Effector CD8-positive, alpha-beta T cell (primary cell): ENCODE measurements at places on chromosomes 1 and 21.

GRCh38 chr21:41359286-41359685 is 2.5 kb upstream of the MX2 start:
- DNase-seq: no peak

- DNase-seq: peak; percentile 39
Measured at GRCh38 chr1:17335821-17336710, 28.1 kb downstream of the PADI4 start.

GRCh38 chr1:25796811-25797458 is 3.1 kb upstream of the SELENON start:
- DNase-seq: peak; percentile 84

- DNase-seq: no peak
Measured at GRCh38 chr1:26237230-26237966, 3.4 kb downstream of the CEP85 start.

DNA sequence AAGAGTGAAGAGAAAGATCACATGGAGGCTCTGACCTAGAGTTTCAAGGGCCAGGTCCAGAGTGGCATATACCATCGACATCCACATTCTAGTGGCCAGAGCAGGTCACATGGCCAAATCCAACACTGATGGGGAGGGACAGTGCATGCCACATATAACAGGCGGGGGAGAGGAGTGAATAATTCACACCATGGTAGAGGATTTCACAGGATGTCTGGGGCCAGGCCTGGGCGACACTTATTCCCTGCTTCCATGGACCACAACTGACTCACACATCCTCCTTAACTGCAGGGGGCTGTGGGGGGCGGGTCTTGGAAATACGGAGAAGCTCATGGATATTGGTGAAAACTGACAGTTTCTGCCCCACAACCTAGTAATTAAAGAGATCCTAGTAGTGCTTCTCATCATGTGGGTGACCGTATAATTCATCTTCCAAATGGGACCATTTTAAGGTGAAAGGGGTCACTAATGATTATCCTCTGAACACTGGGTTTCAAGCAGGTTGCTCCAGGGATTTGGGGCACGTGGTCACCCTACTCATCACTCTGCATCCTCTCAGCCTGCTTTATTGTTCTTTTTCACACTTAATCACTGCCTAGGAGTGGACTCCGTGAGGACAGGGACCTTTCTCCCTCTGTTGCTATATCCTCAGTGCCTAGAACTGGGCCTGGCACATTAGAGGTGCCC is 44.0 kb downstream of the IGSF21 start:
- no peak for DNase-seq

- no peak for DNase-seq
Measured at GRCh38 chr1:82578086-82578726, 777.5 kb downstream of the ADGRL2 start.

GRCh38 chr1:81574408-81574807 is 226.3 kb upstream of the ADGRL2 start:
- DNase-seq: no peak

- no peak for DNase-seq
Measured at GRCh38 chr1:248599396-248599795, 1.9 kb upstream of the OR2T10 start.

- peak; percentile 82 for DNase-seq
Measured at GRCh38 chr1:181142096-181142958, 53.8 kb downstream of the IER5 start.

GRCh38 chr21:25614441-25614840 is 7.2 kb upstream of the MRPL39 start:
- DNase-seq: no peak

DNA sequence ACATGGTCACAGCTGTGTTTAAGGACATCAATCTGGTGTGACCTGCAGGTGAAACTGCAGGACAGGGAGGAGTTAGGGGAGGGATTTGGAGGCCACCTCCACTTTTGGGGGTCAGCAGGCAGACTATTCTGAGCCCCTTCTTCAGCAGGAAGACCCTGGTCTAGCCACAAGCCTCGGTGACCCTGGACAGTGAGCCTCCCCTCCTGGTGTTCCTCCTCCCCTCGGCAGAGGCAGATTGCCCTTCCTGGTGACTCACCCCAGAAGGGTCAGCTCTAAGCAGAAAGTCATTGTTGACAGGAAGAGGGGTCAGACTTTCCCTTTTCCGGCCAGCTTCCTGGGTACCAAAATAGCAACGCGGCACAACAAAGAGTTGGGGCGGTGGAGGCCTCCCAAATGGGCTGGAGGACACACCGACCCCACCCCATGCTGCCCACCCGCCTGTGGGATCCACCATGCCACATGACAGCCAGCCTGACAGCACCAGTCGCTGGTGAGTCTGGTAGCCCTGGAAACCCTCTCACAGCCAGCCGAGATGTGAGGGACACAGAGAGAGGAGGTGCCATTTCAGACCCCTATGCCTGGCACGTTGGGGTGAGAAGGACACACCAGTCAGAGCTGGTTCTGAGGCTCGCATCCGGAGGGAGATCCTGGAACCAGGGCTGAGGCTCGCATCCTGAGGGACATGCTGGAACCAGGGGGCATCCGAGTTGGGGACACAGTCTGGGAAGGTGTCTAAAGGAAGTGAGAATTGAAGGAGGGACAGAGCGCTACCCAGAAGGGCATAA is 14.7 kb upstream of the CSF1 start:
- no peak for DNase-seq

DNA sequence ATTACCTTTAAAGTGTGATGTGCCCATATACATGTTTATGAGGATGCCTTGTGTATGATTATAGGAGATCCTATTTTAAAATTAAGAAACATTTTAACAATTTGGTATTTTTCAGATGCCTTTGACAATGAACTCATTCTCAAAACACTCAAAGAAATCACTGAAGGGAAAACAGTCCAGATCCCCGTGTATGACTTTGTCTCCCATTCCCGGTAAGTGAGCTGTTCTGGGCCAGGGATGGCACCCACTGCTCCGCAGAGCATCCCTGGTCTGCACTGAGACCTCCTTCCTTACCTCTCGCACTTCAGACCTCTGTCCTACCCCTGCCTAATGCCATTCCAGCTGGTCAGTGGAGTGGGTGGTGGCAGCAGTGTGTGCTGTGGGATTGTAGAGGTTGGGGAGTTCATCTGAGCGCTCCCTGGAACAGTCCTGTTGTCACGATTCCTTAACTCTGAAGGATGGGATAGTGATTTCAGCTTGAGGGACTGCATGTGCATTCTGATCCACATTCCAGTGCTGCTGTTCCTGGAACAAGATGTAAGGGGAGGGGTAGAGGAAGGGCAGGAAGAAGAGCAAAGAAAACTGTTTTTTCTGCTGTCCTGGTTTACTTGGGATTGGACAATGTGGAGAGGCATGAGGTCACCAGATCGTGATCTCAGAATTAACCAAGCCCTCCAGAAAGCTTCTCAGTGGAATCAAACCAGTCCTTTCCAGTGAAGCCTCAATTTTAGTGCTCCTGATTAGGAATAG is 63.9 kb downstream of the UCK2 start:
- DNase-seq: no peak

- DNase-seq: no peak
Measured at GRCh38 chr1:16015960-16016901, 1.6 kb downstream of the HSPB7 start.

GRCh38 chr1:115556236-115556635 is 85.5 kb upstream of the VANGL1 start:
- DNase-seq: no peak

GRCh38 chr1:167065471-167065870 is 24.7 kb downstream of the GPA33 start:
- DNase-seq: no peak

DNA sequence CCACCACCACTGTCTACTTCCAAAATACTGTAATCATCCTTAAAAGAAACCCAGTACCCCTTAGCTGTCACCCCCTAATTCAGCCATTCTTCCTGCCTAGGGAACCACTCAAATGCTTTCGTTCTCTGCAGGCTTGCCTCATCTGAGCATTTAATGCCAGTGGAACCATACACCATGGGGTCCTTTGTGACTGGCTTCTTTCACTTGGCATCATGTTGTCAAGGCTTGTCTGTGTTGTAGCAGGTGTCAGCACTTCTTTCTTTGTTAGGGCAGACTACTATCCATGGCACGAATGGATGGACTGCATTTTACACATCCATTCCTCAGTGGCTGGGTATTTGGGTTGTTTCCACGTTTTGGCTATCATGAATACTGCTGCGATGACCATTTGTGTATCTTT is 28.5 kb downstream of the SH3BGR start:
- no peak for DNase-seq

GRCh38 chr1:185926588-185926987 is 192.4 kb downstream of the HMCN1 start:
- no peak for DNase-seq

GRCh38 chr1:218430822-218431221 is 85.7 kb downstream of the TGFB2 start:
- DNase-seq: no peak

- DNase-seq: no peak
Measured at GRCh38 chr1:176058686-176059085, 148.4 kb downstream of the COP1 start.

- DNase-seq: no peak
Measured at GRCh38 chr1:65235867-65236805, 73.2 kb upstream of the DNAJC6 start.

DNA sequence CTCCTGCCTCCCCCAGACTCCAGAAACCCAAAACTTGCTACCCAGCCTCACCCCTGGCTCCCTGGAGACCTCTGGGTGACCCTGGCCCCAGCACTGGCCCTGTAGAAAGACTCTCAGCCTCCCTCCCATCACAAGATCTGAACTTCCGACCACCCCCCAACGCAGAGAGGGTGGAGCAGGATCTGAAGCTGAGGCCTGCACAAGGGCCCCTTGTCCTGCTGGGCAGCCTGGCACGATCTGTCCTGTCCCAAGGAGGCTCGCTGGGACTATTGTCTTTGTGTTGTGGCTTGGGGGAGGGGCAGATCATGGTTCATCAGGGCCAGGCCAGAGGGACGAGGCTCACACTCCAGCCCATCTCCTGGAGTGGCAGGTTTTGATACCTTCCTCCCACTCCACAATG is 20.0 kb downstream of the PHLDA3 start:
- DNase-seq: no peak

GRCh38 chr1:51327386-51327785 is 3.0 kb downstream of the TTC39A start:
- DNase-seq: no peak

- no peak for DNase-seq
Measured at GRCh38 chr1:154779551-154780189, 90.4 kb downstream of the KCNN3 start.

GRCh38 chr1:19179597-19180264 is 30.3 kb downstream of the UBR4 start:
- DNase-seq: no peak

DNA sequence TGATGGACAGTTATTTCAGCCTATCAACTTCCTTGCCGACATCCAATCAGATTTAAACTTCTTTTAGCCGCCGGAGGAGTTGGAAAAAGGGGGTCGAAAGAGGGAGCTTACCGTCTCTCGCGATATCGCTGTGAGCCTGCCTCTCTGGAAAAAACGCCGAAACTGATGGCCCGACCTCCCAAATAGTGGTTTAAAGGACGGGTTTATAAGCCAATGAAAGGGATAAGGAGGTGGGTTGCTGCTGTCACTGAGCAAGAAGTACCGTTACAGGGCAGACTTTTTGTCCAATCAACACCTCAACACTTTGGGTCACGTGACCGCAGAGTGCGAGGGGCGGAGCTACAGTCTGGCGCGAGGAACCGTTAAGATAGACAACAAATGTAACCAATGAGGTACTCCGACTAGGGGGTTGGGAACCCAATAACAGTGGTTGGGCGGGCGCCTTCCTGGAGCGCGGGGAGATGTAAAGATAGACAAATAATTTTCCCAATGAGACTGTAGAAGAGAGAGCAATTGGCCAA is at the start of gene RBM15:
TSS of gene RBM15 (plus strand) at position 492 of the 521 bp plus-strand sequence. CDS start at position 521, 29 bp downstream.
- peak; percentile 96 for DNase-seq

- no peak for DNase-seq
Measured at GRCh38 chr1:89516055-89516454, 8.6 kb upstream of the LRRC8B start.

- DNase-seq: no peak
Measured at GRCh38 chr1:26838474-26839338, 12.2 kb downstream of the ZDHHC18 start.

DNA sequence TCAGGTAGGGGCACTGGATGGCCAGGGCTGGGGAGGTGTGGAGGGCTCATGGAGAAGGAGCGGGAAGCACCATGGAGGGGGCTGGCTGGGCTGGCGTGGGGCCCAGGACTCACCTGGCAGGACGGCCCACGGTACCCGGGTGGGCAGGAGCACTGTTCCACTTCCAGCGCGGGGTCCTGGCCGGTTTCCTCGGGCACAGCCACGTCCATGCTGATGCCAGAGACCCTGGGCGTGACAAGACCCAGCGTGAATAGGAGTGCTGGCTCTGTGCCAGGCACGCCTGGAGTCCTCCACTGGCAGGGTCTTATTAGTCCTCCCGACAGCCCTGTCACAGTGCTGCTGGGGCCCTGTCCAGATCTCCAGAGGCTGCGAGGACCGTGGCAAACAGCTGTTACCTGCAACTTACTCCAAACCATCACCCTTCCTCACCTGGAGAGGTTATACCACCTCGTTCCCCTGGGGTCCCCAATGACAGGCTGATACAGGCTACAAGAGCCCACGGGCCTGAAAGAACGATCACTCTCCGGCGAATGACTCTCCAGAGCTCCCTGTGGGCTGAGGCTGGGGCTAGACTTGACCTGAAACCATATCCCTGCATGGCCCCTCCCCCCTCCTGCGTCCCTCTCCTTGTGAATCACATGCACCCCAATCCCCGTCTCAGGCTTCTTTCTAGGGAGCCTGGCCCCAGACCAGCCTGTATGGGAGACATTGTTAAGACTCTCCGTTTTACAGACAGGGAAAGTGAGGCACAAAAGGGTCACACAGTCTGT is 62.1 kb downstream of the HSPG2 start:
- DNase-seq: no peak

GRCh38 chr1:17184161-17184665 is 20.7 kb upstream of the PADI1 start:
- no peak for DNase-seq

GRCh38 chr1:159994896-159995295 is 36.9 kb downstream of the PIGM start:
- DNase-seq: no peak

DNA sequence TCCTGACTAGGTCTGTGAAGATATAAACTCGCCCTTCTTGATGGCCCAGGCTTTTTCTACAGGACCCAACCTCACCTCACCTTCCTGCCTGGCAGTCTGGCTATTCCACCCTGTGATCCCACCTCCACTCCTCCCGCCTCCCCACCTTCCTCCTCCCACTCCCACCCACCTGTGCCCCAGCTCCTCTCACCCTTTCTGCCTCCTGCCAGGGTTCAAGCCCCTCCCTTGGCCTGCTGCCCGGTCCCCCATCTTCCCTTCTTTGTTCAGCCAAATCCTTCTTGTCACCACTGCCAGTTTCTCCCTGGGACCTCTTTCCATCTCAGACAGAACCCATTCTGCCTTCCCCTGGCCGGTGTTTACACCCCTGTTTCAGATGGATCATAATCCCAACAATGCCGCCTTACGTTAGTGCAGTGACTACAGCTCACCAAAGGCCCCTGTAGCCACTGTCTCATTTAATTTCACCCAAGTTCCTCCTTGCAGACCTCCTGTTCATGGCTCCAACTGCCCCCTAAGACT is 127.5 kb upstream of the EDN2 start:
- DNase-seq: no peak

- no peak for DNase-seq
Measured at GRCh38 chr1:201730611-201731010, 98.3 kb upstream of the IPO9 start.

- no peak for DNase-seq
Measured at GRCh38 chr1:175369696-175370095, 177.1 kb upstream of the KIAA0040 start.

GRCh38 chr1:20410503-20410902 is 75.5 kb downstream of the CAMK2N1 start:
- DNase-seq: no peak

GRCh38 chr1:207331354-207332313 is 10.2 kb downstream of the CD55 start:
- no peak for DNase-seq
